ENCODE measurements at places on chromosomes 16 and 17.

- DNase-seq: no peak
Observed at GRCh38 chr16:72604375-72604774, 432.4 kb upstream of the PMFBP1 start.

DNA sequence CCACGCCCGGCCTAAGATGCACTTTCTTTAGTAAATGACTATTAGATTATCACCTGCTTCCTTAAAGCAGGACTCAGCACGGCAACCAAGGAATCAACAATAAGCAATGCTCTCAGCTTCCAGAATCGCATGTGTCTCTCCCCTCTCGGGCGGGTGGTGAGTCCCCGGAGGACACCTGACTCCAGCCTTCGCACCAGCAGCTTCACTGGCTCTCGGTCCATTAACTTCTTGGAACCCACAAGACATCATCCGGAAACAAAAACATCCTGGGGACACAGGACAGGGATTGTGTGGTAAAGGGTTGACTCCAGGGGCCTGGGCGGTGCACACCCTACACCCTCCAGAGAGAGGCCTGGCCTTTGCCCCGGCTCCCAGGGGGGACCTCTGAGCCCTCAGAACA is 22.7 kb downstream of the UTS2R start:
- DNase-seq: no peak

DNA sequence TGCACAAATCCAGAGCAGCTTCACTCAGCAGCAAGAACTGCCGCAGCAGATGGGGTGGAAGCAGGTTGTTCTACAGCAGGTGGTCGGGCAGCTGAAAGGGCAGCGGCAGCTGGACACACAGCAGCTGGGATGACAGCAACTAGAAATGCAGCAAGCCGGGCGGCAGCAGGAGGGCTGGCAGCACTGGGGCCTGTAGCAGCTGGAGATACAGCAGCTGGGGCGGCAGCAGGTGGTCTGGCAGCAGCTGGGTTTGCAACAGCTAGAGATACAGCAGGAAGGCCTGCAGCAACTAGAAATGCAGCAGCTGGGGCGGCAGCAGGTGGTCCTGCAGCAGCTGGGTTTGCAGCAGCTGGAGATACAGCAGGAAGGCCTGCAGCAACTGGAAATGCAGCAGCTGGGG is 460 bp downstream of the KRTAP4-3 start:
- DNase-seq: no peak

DNA sequence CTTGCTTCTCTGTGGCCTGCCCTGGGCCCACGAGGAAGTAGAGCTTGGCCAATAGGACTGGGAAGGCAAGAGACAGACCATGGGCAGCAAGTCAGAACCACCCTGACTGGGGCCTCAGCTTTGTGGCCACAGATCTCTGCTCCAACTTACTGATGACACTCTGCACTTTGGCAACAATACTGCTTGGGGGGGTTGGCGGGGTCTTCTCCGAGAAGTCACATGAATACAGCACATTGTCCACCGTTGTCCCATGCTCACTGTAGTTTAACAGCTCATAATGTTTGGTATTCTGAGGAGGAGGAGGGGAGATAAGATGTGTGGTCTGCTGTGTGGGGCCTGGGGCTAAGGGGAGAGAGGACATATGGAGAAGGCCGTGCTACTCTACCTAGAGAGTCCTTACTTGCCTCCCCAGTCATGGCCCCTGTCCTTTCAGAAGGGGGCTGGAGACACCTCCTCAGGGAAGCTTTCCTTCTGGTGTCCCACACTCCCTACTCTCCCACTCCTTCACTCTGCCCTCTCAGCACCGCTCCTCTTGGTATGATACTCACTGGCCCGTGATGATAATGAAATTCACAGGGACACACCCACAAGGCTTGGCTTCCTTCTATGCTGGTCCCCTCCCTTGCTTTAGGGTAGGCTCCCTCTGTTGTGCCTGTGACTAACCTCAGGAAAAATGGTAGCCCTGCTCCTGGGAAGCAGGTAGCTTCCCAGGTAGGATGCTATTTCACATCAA is 4.0 kb upstream of the DHRS13 start:
- DNase-seq: peak; percentile 50

DNA sequence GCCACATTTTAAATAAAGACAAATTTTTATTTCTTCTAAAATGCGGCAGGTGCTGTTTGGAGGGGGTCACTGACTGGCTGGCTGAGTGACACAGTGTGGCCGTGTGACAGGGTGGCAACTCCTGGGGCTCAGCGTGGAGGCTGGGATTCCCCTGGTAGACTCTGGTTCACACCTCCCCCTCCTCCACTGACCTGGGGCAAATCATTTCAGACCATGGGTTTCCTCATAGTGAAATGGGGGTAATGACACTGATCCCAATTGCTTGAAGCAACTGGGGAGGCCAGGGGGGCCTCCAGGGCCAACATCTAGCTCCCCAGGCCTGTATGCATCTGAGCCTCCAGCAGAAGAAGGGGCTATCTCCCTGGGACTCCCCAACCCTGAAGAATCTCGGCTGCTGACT is 6.6 kb downstream of the HSD11B2 start:
- no peak for DNase-seq

- peak; percentile 83 for DNase-seq
Observed at GRCh38 chr17:78970834-78971755, 8.6 kb downstream of the LGALS3BP start.

- DNase-seq: no peak
Observed at GRCh38 chr17:62167076-62167475, 102.0 kb upstream of the MED13 start.

GRCh38 chr17:37062021-37062420 is 113.3 kb downstream of the AATF start:
- DNase-seq: no peak

GRCh38 chr17:43882761-43883415 is 24.4 kb downstream of the MPP2 start:
- DNase-seq: no peak

DNA sequence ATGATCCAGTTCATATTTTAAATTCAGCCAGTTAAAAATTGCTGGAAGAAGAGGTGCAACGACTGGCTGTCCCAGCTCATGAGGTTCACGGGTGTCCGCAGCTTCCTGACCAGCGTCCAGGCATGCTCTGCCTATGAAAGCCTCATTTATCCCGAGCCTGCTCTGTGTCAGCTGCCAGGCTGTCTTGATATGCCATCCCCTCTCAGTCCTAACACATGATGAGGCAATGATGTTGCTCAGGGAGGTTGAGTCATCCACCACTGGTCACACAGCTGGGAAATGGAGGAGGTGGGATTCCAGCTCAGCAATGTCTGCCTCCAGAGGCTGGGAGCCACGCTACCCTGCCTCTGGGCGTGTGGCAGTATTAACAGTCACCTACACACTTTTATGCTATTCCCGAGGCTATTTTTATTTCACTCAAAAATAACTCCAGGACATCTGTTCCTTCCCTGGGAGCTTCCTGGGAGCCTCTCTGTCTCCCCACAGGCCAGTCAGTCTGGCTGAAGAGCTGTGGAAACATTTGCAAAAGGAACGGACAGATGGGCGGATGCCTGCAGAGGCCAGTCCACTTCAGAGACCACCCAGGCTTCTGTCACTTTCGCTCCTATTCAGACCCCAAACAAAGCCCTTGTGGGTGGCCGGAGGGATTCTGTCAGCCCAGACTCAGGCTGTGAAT is 22.5 kb downstream of the RAB11FIP4 start:
- DNase-seq: peak; percentile 85

DNA sequence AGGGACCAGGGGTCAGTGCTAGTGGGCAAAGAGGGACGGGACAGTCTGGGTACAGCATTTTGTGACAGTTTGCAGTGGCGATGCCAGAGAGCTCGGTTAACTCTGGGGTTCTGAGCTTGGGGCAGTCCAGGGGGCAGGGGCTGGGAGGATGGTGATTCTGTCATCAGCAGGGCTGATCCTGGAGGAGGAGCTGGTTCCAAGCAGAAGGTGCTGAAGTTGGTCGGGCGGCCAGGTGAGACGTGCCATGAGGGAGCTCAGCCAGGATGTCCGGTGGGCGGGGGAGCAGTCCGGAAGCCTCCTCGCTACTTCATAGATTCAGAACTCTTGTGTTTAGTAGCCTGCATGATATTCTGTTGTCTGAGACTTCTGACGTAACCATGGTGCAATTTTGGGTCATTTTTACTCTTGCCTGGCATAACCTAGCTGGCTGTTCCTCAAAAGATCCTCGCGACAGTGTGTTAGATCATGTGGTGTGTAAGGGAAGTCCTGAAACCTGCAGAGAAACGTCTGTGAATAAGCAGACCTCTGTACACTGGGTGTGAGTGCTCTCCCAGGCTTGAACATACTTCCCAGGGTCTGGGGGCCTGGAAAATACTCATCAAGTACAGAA is 122.0 kb downstream of the CLEC16A start:
- DNase-seq: no peak

- no peak for DNase-seq
Observed at GRCh38 chr16:25950586-25951281, 259.0 kb downstream of the HS3ST4 start.

DNA sequence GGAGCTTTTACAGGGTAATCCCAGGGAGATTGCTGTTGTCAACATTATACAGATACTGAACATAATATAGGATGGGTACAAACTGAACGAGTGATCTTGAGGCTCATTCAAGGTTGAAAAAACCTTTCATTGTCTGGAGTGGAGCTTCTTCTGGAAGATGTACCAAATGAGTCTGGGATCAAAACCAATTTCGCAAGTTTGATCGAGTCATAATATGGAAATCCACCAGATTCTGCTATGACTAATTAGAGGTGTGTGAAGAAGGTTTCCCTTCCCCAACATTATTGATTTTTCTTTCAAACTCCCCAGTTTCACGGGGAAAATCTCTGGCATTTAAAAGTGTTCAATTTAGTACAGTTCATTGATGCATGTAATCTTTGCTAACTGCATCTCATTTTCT is 324.1 kb downstream of the ZFHX3 start:
- no peak for DNase-seq

GRCh38 chr17:63963123-63963522 is 9.6 kb downstream of the SCN4A start:
- no peak for DNase-seq

- DNase-seq: no peak
Observed at GRCh38 chr17:82823004-82823403, 16.8 kb downstream of the ZNF750 start.

GRCh38 chr17:143785-144281 is 6.5 kb downstream of the SCGB1C2 start:
- peak; percentile 72 for DNase-seq

- DNase-seq: no peak
Observed at GRCh38 chr16:6967796-6968320, 364.8 kb upstream of the RBFOX1 start.

DNA sequence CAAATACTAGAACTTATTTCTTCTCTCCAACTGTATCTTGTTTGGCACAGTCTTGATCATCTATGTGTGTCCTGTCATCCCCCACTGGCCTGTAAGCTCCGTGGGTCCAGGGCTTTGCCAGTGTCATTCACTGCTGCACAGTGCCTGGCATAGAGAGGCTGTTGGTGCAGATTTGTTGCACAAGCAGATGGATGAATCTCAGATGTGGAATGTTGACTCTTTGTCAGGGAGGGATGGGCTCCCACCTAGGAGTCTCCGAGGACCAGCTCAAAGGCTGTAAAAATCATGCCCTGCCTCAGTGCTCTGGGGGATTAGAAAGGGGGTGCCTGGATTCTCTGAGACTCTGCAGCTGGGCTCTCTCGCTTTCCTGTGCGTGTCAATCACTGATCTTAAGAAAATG is 60.6 kb downstream of the RAB11FIP4 start:
- no peak for DNase-seq

GRCh38 chr17:21194226-21194625 is 19.7 kb downstream of the TMEM11 start:
- no peak for DNase-seq

GRCh38 chr16:66950971-66951790 is 9.9 kb upstream of the CES3 start:
- DNase-seq: no peak

DNA sequence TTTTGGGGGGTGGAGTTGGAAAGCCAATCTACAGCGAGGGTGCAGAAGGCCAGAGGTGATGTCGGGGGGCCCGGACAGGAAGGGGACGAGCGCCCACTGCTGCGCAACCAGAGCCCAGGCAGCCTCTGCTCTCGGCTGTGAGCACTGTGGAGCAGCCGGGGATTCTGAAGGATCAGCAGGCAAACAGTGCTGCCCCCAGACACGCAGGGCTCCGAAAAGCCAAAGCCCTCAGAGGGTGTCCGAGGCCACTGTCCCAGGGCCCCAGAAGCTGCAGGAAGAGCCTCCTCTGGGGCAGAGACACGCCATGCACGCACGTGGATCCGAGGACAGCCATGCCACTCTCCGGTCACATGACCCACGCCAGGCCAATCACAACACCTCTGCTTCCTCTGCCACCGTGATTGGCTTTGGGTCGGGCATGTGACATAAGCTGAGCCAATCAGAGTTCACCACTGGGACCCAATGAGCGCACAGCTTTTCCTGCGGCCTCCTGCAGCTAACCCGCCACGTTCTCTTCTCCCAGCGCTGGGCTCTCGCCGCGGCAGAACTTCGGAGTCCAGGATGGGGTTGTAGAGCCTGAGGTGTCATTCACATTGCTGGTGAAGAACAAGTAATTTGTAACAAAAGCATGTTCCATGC is 40.7 kb downstream of the ACTG1 start:
- peak; percentile 87 for DNase-seq

DNA sequence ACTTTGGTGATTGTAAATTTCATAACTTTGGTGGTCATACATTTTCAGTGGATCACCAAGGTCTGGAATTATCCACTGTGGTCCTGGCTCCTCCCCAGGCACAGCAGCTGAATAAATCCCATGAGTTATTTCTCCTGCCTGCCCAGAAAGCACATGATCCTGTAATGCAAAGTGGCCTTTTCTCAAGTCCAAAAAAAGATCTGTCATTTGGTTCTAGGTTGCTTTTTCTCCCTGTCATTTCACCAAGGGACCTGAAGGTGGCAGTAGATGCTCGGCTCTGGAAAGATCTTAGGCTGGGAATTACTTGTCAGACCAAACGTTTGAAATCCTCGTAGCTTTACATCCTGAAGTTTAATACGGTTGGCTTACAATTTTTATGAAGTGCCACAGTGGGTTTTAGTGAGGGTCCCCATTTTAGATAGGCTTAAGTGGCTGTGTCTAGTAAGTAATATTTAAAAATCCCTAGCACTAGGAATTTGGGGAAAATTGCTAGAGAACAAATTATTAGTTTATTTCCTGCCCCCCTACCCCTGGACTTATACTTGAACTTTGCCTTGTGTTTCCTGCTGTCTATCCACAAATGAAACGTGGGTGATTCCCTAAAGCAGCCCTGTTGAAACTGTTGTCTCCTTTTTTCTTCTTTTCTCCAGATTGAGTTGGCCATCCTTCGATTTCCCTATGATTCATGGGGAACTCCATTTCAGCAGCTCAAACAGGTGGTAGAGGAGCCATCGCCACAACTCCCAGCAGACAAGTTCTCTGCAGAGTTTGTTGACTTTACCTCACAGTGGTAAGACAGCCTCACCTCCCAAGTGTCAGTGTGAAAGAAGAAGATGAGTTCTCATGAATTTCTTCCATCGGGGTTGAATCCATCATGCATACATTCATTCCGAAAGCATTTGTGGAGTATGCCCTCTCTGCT is 111.7 kb downstream of the MAP2K6 start:
- DNase-seq: no peak

GRCh38 chr17:76528156-76528527 is 9.4 kb downstream of the CYGB start:
- DNase-seq: no peak

- no peak for DNase-seq
Observed at GRCh38 chr16:89046491-89046890, 47.2 kb upstream of the ACSF3 start.

GRCh38 chr17:82434216-82434565 is 15.8 kb upstream of the OGFOD3 start:
- no peak for DNase-seq

GRCh38 chr16:2527071-2527783 is 4.0 kb downstream of the CEMP1 start:
- no peak for DNase-seq

- peak; percentile 90 for DNase-seq
Observed at GRCh38 chr16:84585886-84586285, 32.0 kb downstream of the COTL1 start.
